ENCODE measurements at places on chromosomes 12 and 14.

DNA sequence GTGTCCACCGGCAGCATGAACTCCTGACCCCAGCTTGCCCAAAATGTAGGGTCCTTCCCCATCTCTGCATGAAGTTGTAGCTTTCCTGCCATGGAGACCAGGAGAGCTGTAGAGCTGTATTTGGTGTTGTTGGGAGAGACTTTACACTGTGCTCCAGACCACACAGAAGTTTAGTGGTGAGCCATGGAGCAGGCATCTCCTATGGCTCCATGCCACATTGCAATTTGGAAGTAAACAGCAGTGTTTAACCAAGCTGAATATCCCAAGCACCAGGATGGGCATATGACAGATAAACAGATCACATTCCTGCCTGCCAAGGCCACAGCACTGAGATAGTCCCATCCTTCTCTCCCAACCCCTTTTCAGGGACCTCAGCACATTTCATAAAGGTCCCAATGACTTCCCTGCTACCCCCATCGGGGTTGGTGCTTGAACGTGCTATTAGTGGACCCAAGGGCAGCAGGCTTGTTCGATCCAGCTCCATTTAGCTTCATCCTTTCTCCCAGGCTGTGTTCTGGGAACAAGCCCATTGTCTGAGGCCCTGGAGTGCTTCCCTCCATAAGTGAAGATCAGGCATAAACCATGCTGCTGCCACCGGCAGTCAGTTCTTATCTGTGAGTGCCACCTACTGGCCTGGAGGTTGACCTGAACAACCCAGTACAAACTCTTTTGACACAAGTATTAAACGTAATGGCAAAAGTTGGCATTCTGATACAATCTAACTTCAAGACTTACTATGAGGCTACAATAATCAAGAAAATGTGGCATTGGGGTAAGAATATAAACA is 172.3 kb upstream of the ATXN7L3B start:
- DNase-seq: peak; percentile 7

- DNase-seq: no peak
These were observed 1.0 kb downstream of the NRIP2 start for GRCh38 chr12:2833810-2834209.

GRCh38 chr14:105385698-105386365 is 12.5 kb upstream of the TEX22 start:
- DNase-seq: no peak

DNA sequence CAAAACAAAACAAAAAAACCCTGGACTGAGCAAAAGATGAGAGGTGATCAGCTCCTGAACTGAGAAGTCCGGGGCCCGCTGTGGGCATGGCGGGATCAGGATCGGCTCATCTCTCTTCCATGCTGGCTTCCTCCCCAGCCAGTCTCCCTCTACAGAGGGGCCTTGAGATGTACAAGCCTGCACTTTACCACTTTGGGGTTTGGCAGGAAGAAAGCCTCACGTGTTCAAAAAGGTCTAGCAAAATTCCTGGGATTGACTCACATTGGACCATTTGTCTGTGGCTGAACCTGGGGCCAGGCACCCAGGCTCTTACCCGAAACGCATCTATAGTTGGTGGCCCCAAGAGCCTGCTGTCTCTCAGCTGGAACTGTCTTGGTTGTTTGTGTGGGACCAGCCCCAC is 89.0 kb downstream of the SLC24A4 start:
- DNase-seq: no peak

DNA sequence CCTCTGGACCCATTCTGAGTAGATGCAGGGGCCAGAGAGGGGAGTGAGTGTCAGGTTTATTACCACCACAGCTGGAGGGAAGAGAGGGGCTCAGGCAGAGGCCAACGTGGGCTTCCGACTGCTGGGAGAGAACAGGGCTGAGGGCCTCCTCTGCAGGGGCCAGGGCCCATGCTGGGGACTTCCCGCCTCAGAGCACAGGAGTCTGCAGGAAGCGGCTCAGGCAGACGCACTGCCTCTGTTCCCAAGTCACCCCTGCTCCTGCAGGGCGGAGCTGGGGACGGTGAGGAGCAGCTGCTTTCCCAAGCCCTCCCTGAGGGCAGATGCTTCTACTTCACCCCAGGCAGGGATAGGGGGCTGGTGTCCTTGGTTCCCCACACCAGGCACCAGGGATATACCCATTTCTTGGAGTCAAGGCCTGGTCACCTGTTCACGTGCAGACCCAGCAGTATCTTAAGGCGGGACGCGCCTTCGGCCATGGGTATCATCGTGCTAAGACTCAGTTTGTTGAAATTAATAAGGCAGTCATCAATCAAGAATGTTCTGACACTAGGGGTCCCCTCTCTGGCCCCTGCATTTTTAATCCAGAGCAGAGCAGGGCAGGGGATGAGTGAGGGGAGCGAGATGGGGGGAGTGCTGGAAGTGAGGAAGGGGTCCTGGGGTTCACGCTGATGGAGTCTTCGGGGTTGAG is 100.0 kb downstream of the PIWIL1 start:
- DNase-seq: no peak

DNA sequence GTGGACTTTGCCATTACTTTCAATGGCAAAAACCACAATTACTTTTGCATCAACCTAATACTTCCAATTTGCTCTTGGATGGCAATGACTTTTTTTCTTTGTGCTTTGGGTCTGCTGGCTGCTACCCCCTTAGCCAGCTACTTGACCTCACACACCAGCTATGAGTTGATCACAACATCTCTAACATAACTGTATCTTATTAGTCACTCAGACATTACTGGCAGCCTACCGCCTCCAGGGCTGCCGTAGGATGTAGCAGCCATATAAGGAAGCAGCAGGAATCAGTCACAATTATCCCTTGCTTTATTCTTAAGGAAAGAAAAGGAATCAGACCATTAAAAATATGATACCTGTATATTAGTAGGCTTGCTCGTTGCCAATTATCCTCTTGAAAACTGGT is 260.5 kb downstream of the ADAMTS20 start:
- DNase-seq: no peak

DNA sequence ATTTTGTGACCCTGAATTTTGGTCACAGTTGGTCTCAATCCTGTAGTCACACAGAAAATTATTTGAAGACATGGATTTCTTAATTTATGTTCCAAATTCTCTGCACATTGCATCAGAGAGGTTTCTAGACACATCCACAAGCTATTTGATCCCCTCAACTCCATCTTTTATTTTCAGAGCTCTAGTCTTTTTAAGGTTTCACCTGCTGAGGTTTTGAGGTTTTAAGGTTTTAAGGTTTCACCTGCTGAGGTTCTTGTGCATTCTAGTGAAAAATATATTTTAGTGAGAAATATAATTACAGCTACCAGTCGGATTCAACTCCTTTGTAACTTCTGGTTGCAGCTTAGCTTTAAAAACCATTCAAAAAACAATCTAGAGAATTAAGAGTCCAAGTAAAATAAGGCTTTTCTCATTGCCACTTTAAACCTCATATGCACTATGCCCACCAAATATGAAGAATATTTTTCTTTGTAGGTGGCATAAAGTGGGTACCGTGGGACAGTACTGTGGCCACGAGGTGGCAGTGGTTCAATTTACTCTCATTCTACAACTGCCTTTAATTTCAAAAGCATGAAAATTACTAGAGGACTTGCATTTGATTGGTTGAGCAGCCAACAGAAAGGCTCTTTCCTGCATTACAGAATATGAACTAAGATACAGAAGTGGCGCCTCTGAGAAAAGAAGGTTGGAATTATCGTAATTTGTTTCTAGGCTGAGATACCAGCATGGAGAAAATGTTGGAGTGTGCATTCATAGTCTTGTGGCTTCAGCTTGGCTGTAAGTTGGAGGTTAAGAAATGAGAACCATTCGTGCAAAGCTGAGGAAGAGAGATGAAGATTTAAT is 366.5 kb upstream of the OR4E1 start:
- DNase-seq: no peak

- no peak for DNase-seq
These were observed 297.2 kb downstream of the FBXL14 start for GRCh38 chr12:1297206-1297605.

- no peak for DNase-seq
These were observed 117.2 kb upstream of the DIO3 start for GRCh38 chr14:101444116-101444515.
